ENCODE measurements at places on chromosomes 4 and X. TPM values are rescaled to one million over a fixed set of nuclear protein-coding genes. Genes with fewer than 3 reads are reported as not detected.

XAGE2 gene
- total RNA-seq, result not detected

CORIN gene
- total RNA-seq, result not detected

- no peak for DNase-seq
Measured at GRCh38 chr4:144181391-144181790, 40.9 kb upstream of the GYPA start.

DNA sequence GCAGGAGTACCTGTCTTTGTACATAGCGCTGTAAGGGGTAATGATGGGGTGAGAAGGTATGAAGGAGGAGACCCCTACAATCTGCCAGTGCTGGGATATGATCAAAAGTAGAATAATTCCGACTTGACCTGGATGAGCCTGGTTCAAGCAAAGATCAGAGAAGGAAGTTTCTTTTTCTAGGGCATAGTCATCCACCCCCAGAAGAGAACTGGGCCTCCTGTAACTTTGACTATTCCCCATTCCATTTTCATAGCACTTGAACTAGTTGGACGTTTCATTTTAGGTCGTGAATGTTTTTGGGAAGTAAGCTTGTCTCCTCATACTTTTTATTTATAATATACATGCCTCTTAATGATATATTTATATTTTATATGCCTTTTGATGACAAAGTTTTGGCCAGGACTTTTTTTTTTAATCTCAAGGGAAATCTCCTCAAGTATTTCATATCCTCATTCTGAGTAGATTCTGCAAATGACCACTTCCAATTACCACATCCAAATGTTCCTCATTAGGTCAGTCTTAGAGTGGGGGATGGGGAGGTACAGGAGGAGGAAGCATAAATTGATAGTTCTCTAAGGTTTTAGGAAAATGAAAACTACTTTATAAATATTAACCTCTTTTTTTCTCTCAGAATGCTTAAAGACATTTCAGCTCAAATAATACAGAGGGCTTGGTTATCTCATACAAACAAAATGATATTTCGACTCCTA, 3.5 kb downstream of the CXorf58 start:
- DNase-seq, result no peak

FAAH2 gene
- total RNA-seq, result 0.14 TPM

AMMECR1 gene
- total RNA-seq, result 13.6 TPM

DNA sequence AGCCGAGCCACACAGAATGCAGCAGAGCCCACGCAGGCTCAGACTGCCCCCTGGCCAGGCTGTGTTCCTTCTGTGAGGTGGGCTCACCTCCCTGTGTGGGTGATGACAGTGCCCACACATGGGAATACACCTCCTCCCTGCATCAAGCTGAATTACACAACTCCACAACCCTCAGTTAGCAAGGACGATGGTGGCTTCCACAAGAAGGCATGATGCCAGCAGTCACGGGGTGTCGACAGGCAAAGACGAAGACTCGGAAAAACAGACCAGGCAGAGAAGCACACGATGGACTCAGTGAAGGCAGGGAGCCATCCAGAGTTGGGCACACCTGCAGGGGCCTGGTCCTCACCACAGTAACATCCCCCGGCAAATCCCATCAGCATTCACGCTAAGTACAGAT, 12.1 kb downstream of the LETM1 start:
- no peak for DNase-seq

RIPPLY1 gene
- total RNA-seq, result not detected

GRCh38 chr4:5710065-5710960, 688 bp upstream of the EVC start:
- no peak for DNase-seq

FHDC1 gene
- total RNA-seq, result 0.42 TPM

DNA sequence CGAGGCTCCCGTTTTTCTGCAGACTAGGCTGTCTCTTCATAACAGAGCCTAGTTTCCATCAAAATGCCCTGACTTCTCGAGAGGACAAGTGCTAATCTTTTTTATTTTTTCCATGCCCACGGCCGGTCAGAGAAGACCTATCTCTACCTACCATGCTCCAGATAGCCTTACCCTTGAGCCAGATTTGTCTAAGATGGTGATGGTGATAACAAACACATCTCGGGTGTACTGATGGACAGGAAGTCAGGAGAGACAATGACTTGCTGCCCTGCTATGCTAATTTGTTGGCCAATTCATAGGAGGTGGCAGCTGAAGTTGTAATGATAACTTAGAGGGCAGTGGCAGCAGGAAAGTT, 42.2 kb upstream of the NKRF start:
- no peak for DNase-seq

GRCh38 chr4:149638073-149638472, 177.6 kb downstream of the IQCM start:
- no peak for DNase-seq

F8 gene
- total RNA-seq, result 2.7 TPM

NXF2 gene
- not detected for total RNA-seq

DNA sequence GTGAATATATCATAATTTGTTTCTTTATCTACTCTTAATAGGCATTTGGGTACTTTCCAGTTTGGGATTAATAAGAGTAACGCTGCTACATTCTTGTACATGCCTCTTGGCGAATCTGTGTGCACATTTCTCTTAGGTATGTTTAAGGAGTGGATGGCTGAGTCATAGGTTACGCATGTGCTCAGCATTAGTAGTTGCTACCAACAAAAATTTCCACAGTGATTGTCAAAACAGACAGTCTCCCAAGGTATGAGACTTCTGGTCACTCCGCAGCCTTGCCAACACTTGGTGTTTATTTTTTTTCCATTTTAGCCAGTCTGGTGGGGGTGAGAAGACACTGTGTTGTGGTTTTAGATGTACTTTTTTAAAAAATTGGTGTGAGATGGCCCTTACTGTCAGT, 44.6 kb downstream of the FGFBP1 start:
- no peak for DNase-seq

GRCh38 chr4:140837736-140838135, 81.6 kb upstream of the TBC1D9 start:
- DNase-seq, result no peak

DNA sequence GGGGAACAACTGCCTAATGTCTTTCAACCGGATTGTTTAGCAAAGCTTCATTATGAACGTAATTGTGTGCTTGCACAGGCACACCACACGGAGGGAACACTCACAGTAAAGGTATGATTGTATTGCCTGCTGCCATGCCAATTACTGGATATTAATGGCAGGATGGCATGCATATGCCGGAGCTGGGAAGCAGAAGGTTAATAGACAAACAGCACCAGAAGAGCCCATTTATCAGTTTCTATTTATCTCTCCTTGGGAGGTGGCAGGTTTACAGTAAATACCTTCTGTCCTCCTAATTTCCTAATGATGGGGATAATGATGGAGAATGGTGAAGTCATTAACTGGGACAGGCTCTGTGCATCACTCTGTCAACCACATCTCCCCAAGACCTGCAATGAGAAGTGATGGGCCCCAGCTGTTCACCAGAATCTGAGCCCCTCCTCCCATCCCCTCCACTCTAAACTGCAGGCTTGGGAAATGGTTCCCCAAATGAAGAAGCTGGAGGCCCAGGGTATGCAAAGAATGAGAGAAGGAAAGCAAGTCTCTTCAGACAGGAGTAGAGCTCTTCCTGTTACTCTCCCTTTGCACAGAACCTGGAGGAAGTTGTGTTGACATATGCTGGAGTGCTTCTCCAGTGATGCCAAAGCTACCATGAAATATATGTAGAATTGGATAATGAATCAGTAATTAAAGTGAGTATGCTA, 160.8 kb downstream of the NAA11 start:
- no peak for DNase-seq

DNA sequence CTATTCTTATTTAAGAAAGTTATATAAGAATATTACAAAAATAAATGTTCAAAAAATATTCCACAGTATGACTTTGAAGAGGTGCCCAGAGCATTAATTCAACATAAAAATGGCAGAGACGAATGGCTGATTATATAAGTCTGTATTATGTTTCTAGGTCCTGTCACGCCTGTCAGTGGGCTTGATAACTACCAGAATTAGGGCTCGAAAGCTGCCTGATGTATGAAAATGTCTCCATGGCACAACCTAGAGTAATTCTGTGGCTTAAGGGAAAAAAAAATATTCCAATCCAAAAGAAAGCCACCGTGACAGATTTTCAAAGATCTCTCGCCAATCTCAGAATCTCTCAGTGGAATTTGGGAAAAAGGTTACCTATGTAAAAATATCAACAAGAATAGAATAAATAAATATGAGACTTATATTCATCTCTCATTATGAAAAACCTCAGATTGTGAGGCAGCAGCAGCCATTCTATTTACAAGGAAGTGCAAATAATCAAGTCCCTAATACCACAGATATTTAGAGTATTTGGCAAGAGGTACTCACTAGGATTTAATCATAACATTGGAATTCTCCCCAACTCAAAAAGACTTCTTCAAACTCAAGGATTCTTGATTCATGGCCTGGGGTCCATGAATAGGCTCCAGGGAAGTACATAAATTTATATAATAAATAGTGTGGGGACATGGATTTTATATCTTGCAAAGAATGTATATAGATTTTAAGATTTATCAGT, 489.1 kb upstream of the INTU start:
- DNase-seq, result no peak

CDKL2 gene
- total RNA-seq, result 0.36 TPM

ARHGAP36 gene
- total RNA-seq, result not detected

DNA sequence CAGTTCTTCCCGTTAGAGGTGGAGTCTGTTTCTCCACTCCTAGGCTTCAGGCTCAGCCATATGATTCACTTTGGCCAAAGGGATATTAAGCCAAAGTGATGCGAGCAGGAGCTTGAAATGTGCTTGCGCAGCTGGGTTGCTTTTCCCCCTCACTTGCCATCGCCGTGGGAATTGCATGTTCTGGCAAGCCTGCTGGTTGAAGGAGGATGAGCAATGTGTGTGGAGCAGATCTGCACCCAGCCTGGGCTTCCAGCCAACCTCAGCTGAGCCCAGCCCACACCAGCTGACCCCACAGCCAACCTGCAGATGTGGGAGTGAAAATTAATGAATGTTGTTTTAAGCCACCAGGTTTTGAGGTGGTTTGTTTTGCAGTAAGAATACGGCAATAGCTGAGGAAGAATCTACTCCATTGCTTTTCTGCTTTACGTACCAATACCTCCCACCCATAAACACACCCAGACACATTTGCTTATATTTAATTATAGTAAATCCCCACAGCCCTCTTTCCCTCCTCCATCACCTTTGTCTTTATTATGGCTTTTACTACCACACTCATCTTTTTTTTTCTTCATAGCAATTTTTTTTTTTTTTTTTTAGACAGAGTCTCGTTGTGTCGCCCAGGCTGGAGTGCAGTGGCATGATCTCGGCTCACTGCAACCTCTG, 132.8 kb upstream of the FUNDC1 start:
- no peak for DNase-seq

KLHL4 gene
- not detected for total RNA-seq

FAM133A gene
- not detected for total RNA-seq

DNA sequence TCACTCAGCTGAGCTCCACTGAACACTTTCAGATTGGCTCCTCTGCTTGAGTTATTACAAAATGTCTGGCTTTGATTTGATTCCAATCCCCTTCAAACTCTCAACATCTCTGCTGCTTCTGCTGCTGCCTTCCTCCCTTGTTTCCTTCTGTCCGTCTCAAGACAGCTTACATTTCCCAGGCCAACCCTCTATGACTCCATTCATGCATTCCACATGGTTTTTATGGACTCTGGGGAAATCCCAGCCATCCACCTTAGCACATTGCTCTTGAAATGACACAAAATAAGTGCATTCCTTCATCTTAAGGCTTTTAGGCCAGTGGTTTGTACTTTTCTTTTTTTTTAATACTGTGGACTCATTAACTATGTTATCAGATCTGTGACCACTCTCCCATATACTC, 68.5 kb upstream of the TMEM164 start:
- no peak for DNase-seq

- DNase-seq, result no peak
Measured at GRCh38 chr4:22190855-22191254, 242.3 kb upstream of the KCNIP4 start.
